ENCODE measurements at places on chromosomes 5 and 9.
A peak's percentile ranks its signal among the peaks of the same experiment; 100 is the strongest.

DNA sequence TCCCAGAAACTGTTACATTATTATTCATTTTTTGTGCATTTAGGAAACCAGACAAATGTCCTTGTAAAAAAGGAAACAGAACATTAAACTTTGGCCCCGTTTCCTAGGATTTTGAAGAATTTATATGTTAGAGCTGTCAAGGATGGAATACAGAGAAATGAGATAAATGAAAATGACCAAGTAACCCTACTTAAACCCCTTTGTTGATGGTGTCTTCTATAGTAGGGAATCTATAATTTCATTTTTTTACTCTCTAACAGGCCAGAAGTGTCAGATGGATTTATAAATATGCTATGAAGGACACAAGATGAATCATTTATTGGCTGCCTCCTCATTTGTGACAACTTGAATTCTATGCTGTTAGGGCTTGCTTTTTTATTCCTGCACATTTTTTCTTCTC, 1047.1 kb downstream of the PTPRD start:
- no peak for DNase-seq

DNA sequence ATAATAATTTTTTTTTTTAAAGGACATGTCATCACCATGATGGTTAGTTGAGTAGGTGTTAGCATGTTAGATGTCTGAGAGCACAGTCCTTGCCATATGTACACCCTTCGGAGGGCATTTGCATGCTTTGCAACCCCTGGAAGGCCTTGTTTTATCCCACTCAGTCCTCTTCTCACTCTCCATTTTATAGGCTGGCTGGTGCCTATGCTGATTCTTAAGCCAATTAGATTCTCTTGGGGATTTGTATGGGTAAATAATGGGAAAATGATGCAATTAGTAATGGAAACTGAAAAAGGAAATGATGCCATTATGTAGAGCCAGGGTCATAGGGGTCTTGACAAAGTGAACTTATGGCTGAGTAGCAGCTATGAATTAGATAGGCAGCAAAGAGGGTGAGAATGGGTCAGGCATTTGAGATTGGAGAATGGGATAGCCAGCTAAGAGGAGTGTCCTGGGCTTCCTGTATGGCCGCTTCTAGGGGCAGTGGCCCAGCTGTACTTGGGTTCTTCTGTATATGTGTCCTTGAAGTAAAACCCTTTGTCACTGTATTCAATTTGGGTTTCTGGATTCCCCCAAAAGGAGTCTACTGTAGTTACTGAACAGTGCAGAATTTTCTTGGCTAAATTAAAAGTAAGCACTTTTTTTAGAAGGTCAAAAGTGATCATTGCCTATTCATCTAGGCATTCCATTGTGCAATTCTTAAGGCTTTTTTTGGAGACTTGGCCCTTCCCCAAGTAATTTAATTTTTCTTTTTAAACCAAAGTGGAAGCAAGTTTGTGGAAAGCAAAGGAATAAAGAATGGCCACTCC, 31.6 kb downstream of the LRRTM2 start:
- peak; percentile 33 for DNase-seq

DNA sequence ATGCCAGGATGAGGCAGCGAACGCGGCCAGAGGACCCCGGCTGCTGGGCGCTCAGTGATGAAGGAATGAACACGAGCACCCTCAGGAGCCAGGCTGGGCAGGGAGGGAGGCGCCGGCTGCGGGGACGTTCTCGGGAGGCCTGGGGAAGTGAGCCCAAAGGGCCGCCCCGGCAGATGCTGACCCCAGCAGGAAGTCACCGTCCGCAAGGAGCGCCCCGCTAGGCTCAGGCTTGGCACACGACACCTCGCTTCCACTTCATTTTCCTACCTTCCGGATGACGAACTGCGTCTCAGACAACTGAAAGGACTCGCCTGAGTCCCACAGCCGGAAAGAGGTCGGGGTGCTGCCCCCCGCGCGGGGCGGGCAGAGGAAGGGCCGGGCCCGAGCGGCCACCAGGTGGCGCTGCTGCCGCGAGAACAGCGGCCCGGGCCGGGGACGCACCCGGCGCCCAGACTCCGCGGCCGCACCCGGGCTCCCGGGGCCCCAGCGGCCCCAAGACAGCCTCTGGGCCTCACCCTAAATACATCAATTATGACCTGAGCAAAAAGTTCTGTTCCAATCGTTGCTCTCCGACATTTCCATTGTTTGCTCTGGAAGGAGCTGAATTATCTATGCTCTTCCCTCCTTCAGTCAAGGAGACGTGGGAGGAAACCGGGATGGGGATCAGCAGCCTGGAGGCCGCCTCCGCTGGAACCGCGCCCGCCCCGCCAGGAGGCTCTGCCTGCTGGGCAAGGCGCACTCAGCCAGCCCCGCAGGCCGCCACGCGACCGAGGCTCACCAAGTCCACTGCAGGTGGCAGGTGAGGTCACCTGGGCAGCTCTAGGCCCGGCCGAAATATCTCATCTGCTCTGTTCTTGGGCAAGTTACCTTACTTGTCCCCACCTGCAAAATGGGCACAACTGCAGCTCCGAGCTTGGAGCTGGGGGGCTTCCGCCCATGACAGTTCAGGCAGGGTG, 107.0 kb downstream of the ZNF354C start:
- peak; percentile 61 for DNase-seq

GRCh38 chr9:126407114-126407870, 80.7 kb downstream of the MVB12B start:
- peak; percentile 72 for DNase-seq

- DNase-seq: no peak
These were observed 62.4 kb downstream of the TNPO1 start for GRCh38 chr5:72878854-72879253.

DNA sequence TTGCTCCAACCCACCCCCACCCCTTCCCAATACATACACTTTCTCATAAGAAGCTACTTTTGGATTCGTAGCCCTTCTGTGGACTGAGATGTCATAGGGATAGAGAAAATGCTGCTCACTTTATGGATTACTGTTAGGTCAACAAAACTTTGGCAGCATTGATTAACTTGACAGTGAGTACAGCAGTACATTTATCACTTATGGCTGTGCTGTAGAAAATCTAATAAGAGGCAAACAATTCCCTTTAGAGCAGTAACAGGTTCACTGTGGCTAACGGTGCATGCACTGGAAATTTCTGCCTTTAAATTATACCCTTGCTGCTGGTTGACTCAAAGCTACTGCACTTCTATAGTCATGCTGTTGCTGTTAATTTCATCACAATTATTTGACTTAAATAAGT, 59.2 kb downstream of the PPIC start:
- DNase-seq: no peak

DNA sequence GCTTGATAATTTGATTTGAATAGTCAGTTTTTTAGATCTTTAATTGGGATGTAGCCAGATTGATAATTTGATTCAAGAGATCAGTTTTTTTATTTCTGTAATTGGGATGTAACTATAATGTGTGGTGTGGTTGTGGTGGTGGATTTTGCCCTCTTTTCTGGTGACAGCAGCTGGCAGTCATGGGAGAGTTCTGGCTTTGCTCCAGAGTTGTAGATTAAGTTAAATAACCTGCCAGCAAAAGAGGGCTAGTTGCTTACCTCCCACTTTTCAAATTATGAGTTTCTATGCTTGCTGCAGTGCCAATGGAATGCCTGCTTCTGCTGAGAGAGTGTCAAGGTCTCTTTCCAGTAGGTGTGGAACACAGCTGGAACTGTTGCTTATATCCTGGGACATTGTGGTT, 315.1 kb downstream of the CCDC171 start:
- DNase-seq: no peak
